ENCODE measurements at places on chromosomes 3 and 15.

- DNase-seq = no peak
Observed at GRCh38 chr3:35971686-35972085, 332.4 kb downstream of the ARPP21 start.

- no peak for DNase-seq
Observed at GRCh38 chr3:56837196-56837955, 35.6 kb upstream of the ARHGEF3 start.

GRCh38 chr3:148381051-148381450 lies 316.7 kb upstream of the AGTR1 start:
- no peak for DNase-seq

DNA sequence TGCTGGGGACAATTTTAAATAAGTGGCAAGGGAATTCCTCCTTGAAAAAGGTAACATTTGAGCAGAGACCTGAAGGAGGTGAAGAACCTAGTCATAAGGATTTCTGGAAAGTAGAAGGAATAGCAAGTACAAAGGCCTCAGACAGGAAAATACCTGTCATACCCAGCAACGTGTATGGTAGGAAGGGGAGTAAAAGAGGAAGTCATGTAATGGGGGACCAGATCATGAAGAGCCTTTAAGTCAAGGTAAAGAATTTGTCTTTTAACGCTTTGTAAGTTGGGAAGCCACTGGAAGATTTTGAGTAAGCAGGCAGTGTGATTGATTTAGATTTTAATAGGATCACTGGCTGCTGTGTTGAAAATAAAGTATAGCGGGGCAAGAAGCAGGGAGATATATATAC lies 43.4 kb upstream of the FAH start:
- no peak for DNase-seq

- no peak for DNase-seq
Observed at GRCh38 chr3:43766672-43767465, 76.1 kb downstream of the ABHD5 start.

GRCh38 chr15:99632521-99632920 lies 66.7 kb downstream of the MEF2A start:
- no peak for DNase-seq

DNA sequence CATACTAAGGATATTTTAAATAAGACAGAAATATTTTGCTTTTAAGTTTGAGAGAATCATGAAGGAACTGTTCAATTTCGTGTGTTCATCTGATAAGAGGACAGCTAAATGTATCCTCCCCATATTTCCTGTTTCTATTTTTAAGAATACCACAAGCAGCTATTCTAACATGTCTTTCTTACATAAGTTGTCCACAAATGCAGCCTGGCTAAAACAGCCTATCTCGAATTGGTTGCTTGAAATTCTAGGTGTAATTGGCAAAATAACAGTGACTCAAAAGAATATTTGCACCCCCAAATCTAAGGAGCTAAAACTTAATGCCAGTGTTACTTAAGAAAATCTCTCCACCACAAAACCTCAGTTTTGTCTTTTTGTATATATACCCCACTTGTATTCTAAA lies 35.0 kb downstream of the BTLA start:
- DNase-seq = no peak

Data from sciatic nerve (tissue), 2 donors.